ENCODE measurements at places on chromosomes 3 and 15.

GRCh38 chr15:34837246-34838016 lies 42.1 kb upstream of the ACTC1 start:
- DNase-seq, result no peak

GRCh38 chr15:67327737-67328136 lies 73.2 kb downstream of the IQCH start:
- DNase-seq, result no peak

DNA sequence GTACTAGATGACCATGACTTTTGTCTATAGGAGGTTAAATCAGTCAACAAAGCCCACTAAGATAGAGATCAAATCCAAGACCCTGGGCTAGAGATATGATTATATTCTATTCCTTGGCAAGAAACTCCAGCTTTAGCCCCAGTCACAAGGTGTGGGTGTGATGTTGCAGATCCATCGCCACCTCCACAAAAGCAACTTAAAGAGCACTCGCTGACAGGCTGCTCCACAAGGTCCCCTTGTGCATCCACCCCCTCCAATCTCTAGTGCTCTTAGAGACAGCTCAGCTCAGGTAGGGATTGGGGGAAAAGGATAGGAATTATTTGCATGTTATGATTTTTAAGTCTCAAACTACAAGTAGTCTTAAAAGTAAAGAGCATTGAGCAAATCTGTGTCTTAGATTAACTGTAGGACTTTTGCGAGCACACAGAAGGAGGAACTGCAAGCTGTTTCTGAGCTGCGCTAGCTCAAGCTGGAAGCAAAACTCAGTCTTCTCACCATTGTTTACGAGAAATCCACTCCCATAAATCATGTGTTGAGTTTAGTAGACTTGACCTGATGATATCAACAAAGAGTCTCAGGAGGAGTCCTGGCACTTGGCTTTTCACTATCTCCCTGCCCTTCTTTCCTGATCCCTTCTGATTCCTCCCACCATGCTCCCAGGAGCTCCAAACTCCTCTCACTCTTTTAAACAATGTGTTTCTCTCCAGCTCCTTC lies 177.6 kb downstream of the STAC start:
- DNase-seq, result no peak

- DNase-seq, result no peak
Observed at GRCh38 chr3:136910697-136911096, 47.1 kb upstream of the IL20RB start.

GRCh38 chr3:195876297-195877064 lies 31.9 kb downstream of the TNK2 start:
- no peak for DNase-seq

- DNase-seq, result no peak
Observed at GRCh38 chr3:127772827-127773751, 49.2 kb downstream of the MGLL start.

DNA sequence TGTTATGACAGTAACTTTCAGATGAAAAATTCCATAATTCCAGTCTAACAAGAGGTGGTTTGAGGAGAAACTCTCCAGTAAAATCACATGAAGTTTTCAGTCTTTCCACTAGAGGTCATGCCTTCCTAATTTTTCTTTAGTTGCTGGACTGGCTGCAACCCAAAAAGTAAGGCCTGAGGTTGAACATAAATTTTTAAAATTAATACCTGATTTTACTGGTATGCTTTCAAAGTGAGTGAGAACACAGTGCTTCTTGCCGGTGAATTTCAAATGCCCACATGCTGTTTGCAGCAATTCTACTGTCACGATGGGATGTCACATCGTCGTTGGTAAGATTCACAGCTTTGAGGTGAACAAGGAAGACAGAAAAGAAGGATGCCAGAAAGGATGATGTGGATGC lies 89.0 kb upstream of the FGF12 start:
- no peak for DNase-seq

GRCh38 chr3:2659896-2660295 lies 450.3 kb downstream of the IL5RA start:
- no peak for DNase-seq

GRCh38 chr3:122586773-122587485 lies 9.5 kb downstream of the PARP15 start:
- DNase-seq, result no peak

DNA sequence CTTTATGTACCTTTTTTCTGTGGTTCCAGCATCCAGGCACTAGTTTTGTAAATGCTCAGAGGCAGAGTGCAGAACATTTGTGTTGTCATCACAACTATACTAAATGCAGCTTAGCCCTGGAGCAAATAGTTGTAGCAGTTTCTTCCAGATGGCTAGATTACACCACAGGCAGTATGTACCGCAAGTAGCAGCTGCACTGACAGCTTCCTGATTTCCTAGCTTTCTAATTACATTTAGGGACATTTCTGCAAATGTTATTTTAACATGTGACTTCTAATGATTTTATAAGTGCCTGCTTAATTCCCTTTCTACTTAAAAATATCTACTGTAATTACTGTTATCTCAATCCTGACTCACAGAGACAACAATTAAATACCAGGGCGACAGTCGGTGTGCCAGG lies 106.5 kb downstream of the NR2E3 start:
- DNase-seq, result no peak

GRCh38 chr3:120100711-120101110 lies 6.5 kb upstream of the GSK3B start:
- no peak for DNase-seq

DNA sequence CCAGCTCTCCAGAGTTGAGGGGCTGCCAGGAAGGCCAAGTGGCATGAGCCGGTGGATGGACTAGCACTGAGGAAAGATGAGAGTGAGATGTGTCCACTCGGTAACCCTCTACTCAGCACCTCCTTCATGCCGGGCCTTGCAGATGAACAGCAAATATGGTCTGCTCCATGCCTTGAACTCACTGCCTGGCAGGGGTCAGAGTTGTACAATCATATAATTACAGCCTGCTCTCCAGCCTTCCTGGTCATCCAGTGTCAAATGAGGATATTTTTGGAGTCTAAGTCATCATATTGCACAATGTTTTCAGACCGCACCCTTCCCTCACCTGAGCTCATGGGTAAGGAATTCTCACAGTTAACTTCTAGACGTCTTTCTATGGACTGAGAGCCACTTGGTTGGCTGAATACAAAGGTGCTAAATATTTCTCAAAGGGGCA lies 4.9 kb downstream of the MGLL start:
- DNase-seq, result no peak

DNA sequence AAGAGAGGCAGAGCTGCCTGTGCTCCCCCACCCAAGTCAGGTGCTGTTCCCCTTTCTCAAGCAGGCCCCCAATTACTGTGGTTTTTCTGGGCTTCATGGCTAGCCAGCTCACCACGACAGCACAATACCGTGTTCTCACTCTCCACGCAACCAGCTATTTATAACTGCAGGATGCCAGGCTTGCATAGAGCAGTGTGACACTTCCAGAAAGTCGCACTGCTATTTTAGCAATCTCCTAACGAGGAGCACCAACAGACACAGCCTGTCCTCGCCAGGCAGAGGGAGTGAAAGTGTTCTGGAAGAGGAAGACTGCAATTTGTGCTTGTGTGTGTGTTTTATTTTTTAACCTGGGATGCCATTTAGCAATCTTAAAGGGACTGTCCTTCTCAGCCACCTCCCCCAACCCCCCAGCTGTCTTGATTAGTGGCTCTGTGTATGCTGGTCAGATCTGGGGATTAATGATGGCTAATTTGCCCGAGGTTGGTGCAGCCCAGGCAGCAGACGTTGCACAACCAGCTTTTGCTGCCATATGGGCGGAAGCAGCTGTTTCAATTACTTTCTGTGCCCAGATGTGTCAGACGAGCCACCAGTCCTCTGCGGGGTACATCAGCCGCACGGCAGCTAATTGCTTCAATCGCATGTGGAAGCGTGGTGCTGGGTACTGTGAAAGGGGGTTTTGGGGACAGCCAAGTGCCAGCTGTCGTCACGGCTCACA lies 268.0 kb upstream of the ARRDC4 start:
- DNase-seq, result no peak

DNA sequence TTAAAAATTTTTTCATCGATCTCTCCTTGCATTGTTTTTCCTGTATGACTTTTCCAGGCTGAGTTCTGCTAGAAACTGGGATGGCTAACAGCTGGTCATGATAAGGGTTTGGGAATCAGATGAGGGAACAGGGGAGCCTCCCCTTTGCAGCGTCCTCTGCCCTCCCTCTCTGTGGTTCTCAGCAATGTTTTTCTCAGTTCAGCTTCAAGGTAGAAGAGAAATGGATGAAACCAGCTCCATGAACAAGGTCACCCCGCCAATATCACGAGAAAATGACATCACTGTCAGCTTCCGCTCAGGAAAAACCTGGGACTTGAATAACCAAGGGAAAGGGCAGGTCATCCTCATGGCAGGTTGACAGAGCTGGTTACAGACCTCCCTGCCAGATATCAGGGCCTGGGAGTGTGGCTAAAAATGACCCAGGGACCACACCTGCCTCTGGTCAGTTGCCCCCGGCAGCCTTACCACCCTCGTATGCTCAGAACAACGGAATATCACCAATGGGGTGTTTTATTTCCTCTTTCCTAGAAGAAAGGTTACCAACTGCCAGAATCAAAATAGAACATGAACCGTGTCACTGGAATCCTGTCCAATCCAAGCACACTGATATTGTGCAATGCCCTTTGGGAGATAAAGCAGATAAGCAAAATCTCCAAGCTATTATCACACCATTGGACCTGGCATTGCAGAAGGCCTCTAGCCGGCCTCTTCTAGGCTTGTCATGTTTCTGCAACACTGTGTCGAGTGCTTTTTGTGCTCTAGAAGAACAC lies 26.1 kb downstream of the LSM3 start:
- no peak for DNase-seq

GRCh38 chr3:41041899-41042298 lies 157.4 kb upstream of the CTNNB1 start:
- no peak for DNase-seq

- DNase-seq, result no peak
Observed at GRCh38 chr3:170961616-170962400, 53.4 kb upstream of the EIF5A2 start.

- DNase-seq, result no peak
Observed at GRCh38 chr3:195084746-195085145, 186.2 kb downstream of the XXYLT1 start.

- DNase-seq, result no peak
Observed at GRCh38 chr3:17075907-17076306, 191.2 kb downstream of the PLCL2 start.

- DNase-seq, result no peak
Observed at GRCh38 chr3:46293991-46294833, 52.0 kb downstream of the CCR3 start.

DNA sequence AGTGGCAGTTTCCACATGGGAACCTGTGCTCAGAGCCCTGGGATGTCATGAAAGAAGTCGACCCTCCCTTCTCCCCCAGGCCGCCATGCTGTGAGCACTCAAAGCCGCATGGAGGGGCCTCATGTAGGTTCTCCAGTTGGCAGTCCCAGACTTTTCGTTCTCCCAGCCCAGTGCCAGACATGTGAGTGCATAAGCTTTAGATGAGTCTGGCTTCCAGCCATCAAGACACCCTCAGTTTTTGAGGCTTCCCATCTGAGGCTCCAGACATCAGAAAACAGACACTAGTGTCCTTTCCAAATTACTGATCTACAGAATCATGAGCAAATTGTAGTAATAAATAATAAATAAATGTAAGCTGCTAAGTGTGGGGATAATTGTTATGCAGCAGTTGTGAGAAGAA lies 136.5 kb upstream of the AGBL1 start:
- no peak for DNase-seq

- DNase-seq, result no peak
Observed at GRCh38 chr3:111072031-111072921, 660 bp downstream of the NECTIN3 start.

DNA sequence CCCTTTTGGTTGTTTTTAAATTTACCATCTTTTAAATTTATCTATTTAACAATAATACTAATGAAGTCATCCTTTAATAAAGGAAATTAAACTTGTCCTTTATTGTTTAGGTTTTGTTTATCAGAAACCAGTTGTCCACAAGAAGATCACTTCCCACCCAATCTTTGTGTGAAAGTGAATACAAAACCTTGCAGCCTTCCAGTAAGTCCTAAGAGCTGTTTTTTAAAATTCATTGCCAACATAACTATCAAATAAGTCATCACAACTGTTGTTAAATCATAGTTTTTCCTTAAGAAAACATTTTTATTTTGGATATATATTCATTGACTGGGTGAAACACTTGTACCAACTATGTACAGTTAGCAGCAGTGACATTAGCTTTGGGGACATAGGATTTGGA lies 59.4 kb downstream of the CALML4 start:
- no peak for DNase-seq

DNA sequence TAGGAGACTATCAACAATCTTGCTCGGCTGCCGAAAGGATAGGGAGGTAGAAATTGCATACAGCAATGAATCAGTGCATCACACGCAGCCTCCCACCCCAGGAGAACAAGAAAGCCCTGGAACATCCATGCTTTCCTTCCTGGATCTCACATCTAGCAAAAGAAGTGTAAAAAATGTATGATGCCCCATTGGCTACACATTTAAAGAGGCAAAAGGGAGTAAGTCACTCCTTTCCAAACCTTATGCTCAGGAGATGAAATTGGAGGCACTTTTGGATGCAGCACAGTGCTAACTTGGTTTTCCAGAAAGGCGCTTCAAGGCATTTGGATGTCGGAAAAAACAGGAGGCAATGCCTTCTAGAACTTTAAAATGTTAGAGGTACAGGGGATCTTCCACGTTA lies 32.2 kb upstream of the FEZF2 start:
- no peak for DNase-seq

DNA sequence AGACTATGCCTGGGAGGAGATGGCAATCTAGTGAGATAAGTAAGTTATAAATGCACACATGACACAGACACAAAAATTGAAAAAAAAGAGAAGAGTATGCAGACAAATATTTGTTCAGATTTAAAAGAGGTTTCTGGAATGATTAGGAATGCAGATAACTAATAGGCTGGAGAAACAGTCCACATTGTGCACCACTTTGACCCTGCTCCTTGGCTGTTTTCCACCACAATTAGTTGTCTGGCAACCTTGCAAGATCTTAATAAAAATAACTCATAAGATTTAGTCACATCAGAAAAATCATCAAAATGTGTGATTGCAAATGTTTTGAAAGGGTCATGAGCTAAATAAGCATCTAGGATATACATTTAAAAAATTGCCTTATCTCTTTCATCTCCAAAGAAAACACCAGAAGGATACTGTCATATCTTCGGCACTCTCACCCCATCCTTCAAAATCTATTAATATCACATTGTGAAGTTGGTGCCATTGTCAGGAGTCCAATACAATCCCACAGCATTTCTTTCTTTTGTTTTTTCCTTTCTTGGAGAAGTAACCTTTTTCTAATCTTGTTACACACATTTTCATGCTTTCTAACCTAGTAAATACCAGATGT lies 153.7 kb upstream of the KCNMB2 start:
- no peak for DNase-seq

GRCh38 chr3:132242790-132243189 lies 74.4 kb upstream of the ACP3 start:
- DNase-seq, result no peak

- DNase-seq, result no peak
Observed at GRCh38 chr15:91625506-91625905, 228.0 kb upstream of the SLCO3A1 start.

GRCh38 chr3:132660811-132661070 lies 612 bp downstream of the UBA5 start:
- no peak for DNase-seq
